ENCODE measurements at places on chromosomes 7 and 10.
A peak's percentile ranks its signal among the peaks of the same experiment; 100 is the strongest.

DNA sequence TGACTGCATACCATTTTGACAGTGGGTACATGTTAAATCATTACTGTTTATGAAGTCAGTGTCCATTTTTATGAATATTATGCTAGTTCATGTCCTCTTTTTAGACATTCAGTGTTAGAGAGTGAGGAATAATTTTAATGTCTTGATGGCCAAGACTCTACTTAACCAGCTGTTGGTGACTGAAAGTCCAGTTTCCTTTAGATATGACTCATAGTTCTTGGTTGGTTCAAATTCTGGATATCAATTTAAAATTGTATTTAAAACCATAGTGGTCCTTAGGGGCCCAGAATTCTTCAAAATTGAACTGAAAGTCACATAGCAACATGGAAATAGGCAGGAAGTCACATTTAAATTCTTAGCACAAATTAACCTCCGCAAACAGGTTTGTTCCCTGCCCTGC lies 196.5 kb upstream of the PRPS1L1 start:
- DNase-seq: no peak

- no peak for DNase-seq
These were observed 53.5 kb upstream of the TNS3 start for GRCh38 chr7:47635091-47636080.

DNA sequence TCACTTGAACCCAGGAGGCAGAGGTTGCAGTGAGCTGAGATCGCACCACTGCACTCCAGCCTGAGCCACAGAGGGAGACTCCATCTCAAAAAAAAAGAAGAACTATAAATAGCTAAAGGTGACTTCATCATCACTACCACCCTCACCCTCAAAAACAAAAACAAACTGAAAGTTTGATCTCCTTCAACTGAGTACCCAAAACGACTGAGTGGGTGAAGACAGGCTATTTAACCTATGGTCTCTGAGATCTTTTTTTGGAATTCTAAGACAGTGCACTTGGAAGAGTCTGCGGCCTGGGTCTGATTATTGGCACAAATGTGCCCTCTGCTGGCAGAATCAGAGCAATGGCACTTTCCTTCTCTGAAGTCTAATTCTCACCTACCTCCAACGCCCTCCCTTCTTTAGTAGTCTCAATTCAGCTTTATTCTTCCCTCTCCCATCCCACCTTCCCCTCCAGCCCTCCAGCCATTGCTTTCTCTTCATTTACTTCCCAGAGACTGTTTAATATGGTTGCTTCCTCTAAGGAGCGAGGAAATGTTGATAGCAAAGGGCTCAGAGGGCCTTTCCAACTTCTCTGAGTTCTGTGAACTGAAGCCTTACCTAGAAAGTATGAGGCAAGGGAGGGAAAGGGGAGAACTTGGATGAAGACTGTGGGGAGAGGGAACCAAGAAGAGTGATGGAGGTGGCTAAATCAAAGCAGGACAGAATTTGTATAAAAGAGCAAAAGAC lies 2.9 kb upstream of the MYOZ1 start:
- peak; percentile 21 for DNase-seq

- DNase-seq: no peak
These were observed 311.1 kb upstream of the KIAA1217 start for GRCh38 chr10:23897861-23898260.

DNA sequence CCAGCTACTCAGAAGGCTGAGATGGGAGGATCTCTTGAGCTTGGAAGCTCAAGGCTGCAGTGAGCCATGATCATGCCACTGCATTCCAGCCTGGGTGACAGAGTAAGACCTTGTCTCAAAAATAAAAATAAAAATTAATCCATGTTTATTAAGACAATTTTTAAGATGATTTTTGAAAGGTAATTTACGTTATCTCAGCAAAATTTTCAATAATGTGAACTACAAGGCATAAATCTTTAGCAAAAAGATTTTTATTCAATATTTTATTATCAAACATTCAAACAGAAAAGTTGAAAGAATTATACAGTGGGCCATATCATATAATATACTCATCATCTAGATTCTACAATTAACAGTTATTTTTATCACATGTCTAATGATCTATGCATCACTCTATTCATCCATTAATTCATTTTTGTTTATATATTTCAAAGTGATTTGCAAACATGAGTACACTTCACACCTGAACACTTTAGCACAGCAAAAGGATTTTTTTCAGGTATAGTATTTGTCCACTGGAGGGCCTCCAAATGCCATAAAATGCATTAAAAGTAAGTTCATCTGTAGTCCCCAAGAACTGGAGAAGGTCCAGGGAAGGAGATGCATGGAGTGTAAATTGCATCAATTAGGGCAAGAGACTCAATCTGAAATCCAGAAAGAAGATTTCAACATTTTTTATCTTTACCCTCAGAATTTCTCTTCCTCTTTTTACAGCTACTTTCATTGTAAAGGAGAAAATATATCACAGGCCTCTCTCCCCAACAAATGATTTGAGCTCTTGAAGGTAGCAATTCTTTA lies 38.6 kb upstream of the RSBN1L start:
- no peak for DNase-seq

DNA sequence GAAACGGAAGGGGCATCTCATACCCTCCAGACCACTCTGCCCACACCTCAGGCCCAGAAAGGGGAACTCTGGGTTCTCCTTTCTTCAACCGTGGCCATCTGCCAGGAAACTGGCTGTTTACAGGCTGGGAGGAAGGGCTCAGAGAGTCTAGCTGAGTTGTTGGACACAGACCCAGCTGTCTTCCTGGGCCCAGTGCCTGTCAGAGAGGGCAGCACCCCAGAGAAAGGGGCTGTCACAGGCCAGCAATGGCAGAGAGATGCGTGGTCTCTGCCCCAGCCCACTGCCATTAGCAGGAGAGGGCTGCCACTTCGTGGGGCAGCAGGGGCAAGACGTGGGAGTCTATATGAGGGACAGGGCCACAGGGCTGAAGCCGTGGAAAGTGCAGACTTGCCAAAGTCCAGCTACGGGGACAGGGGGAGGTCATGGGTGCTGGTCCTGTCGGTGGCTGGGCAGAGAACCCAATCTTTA lies 11.0 kb downstream of the GRID1 start:
- DNase-seq: no peak

DNA sequence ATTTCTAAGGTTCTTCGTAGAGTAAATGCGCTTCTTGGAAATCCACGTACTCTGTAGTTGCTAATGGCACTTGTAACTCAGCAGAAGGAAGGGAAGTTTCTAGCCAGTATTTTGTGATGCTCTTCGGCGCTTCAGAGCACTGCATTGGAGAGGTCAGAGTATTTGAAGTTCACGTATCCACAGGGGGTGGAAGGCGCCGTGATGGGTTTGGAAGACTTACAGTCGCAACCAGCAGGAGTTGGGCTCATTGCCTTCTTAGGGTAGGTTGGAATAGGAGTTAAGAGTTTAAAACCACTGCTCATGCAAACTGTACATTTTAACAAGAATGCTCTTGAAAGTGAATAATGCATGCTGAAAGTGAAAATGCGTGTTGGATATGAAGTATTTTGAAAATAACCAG lies 49.1 kb downstream of the SHH start:
- DNase-seq: no peak

- no peak for DNase-seq
These were observed 57.8 kb downstream of the MINDY3 start for GRCh38 chr10:15802375-15802949.

- no peak for DNase-seq
These were observed 16.8 kb downstream of the DOCK1 start for GRCh38 chr10:126921974-126922525.

DNA sequence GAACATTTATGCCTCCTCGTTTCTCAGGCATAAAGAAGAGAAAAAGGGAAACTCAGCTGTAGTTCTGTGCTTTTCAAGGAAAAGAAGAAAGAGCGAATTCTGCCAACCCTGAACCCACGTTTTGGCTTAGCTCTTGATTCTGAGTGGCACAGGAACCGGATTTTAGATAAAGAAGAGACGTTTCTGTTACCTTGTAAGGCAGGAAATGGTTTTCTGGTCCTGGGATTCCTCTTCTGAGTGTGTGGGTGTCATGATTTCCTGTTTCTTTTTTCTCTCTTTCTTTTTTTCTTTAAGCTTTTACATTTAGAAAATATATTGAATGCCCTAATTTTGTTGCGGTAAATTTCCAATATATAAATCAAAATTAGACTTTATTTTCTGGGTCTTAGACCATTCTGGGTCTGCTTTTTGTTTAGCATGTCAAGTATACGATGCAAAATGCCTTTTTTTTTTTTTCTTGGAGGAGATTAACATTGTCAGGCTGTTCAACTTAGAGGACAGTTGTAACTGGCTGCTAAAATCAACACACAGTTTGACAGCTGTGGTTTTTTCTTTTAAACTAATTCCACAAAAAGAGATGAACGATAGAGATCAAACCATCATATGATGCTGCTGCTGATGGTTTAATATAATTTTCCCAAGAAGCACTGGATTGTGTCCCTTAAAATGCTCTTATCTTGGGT lies 190.8 kb downstream of the GATA3 start:
- DNase-seq: no peak

DNA sequence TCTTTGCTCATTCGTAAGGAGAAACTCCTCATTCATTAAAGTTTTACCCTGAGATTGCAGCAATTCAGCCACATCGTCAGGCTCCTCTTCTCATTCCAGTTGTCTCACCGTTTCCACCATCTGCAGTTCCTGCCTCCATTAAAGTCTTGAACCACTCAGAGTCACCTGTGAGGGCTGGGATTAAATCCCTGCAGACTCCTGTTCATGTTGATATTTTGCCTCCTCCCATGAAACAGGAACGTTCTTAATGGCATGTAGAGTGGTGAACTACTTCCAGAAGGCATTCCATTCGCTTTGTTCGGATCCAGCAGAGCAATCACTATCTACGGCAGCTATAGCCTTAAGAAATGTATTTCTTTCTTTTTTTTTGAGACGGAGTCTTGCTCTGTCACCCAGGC lies 96.5 kb upstream of the FAM20C start:
- DNase-seq: no peak

DNA sequence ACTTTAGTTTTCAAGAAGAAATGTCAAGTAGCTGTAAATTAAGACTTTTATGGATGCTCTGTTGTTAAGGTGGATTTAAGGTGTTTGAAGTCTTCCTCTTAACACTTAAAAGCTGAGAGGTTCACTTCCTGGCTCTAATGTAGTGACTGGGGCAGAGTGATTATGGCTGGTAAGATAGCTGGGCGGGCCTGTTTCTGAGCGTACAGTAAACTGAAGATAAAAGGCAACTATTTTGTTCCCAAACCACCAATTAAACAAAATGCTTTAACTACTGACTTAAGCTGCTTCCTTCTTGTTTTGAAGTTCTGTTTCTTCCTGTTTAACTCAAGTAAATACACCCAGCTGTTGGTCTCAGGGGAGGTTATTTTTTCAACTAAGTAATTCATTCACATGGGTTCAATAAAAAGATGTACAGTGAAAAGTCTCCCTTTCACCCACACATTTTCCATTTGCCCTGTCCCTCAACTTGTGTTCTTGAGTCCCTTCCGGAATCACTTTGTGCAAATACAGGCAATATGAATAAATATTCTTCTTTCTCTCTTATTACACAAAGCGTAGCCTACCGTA lies 19.3 kb downstream of the VWA2 start:
- DNase-seq: no peak

DNA sequence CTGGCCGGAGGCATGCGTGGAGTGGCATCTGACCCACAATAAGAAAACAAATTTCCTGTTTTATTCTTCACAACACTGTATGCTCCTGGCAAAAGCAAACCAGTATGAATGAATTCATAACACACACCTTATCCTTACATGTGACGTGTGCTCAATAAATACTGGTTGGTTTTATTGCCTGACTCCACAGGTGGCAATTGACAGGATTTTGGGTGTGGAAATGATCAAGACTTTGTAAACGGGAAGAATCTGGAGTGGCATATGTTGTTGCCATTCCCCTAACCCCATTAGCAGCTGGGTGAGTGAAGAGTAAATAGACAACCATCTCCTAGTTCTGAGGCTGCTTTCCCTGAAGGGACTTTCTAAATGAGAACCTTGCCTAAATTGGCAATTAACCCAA lies 215.5 kb upstream of the AOAH start:
- DNase-seq: no peak

- no peak for DNase-seq
These were observed 4.7 kb downstream of the PLAC9 start for GRCh38 chr10:80137031-80137862.

DNA sequence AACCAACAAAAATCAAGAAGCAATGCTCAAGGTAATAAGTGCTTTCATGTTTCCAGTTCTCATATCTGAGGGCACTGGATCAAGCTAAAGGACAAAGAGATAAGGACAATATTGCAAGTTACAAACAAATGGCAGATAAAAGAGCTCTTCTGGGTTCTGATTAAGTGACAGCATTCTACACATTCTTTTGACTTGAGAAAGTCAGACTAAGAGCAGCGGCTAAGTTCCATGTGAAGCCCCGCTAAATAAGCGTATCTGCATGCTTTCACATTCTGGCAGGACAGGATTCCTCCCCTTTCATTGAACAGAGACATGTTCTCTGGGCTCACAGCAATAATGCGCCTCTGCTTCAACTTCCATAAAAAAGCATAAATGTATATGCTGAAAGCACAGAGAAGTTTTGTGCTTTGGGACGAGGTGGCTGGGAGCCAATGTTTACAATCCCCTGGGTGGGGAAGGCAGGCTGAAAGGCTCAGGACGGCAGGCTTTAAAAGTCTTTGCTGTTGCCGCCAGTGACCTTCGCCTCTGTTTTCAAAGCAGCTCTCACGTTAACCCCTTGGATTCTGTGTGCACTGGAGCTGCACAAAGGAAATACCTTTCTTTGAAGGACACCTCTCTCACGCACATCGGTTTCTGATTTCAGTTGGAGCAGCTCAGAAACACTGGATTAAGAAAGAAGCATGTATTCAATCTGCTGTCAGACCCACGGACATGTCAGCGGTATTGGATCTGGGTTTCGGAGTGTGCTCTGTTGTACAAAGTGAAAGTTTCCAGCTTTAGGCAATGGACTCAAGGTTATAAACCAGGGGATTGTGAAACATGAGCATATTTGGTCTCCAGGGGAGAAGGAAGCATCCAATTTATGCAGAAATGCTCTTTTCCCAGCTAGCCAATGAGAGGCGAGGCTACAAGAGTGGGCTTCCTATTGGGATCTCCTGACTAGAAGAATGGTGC lies 105.4 kb upstream of the FAM133B start:
- no peak for DNase-seq

- DNase-seq: no peak
These were observed 392.1 kb upstream of the MGMT start for GRCh38 chr10:129074939-129075338.

DNA sequence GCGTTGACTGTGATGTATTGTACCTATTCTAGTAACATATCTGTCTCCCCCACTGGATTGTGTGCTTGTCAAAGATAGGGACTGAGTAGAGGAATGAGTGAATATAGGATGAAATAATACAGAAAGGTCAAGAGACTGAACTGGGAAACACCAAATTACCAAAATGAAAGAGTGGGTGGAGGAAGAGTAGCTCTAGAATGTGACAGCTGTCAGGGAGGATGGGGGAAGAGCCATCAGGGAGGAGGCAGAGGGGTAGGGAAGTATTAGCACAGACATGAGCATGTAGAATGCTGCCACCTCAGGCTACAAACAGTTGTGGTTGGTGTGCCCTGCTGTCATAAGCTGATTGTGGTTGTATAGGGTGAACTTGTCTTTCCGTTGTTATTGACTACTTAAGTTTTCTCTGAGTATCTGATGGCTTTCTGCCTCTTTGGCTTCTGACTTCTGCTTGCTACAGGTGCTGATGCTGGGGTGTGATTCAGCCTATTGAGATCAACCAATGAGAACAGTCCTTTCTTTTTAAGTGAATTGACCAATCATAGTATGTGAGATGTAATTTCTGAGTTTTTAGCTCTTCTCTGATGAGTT lies 5.6 kb downstream of the CCSER2 start:
- DNase-seq: peak; percentile 65

- DNase-seq: no peak
These were observed 86.0 kb upstream of the RET start for GRCh38 chr10:42990721-42991441.

- DNase-seq: no peak
These were observed 2.3 kb downstream of the IGF2BP3 start for GRCh38 chr7:23467806-23468525.
